ENCODE measurements at places on chromosomes 6 and 20.
A peak's percentile ranks its signal among the peaks of the same experiment; 100 is the strongest.

DNA sequence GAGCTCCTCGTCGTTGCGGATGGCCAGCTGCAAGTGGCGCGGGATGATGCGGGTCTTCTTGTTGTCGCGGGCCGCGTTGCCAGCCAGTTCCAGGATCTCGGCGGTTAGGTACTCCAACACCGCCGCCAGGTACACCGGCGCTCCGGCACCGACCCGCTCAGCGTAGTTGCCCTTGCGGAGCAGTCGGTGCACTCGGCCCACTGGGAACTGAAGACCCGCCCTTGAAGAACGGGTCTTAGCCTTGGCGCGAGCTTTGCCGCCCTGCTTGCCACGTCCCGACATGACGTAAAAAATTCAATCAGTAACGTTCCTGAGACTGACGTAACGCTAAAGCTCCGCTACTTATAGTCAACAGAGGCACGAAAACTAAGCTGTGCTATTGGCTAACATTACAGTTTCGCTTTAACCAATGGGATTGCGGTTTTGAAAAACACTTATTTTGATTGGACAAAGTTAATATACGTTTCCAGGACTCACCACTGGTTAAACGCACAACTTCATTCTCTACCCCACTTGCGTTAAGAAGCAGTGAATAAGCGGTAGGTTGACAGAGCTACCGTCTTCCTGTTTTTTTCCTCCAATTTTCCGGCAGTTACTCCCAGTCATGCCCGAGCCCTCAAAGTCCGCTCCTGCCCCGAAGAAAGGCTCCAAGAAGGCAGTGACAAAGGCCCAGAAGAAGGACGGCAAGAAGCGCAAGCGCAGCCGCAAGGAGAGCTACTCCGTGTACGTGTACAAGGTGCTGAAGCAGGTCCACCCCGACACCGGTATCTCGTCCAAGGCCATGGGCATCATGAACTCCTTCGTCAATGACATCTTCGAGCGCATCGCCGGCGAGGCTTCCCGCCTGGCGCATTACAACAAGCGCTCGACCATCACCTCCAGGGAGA, 73.9 kb downstream of the OR2B2 start:
- DNase-seq = peak; percentile 89

GRCh38 chr6:42028234-42029061, 21.9 kb upstream of the TAF8 start:
- DNase-seq = no peak

GRCh38 chr20:51354191-51354768, 188.2 kb downstream of the NFATC2 start:
- DNase-seq = no peak

DNA sequence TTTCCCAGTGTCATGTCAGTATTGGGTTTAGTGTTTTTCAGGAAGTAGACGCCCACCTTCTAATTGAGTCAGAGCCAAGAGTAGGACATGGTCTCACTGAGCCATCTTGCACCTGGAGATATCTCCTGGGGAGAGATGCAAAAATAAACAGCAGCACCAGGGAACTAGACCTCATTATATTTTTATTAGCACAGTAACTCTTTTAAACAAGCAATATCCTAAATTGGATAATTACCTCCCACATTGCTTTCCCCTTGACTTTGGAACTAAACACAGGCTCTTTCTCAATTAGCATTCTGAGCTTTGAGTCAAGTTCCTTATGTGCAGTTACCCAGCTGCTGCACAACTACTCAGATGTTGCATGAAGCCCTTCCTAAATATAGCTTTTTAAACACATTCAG, 175.4 kb downstream of the IBTK start:
- DNase-seq = no peak

- no peak for DNase-seq
Observed at GRCh38 chr20:17854307-17854903, 114.2 kb downstream of the SNX5 start.

DNA sequence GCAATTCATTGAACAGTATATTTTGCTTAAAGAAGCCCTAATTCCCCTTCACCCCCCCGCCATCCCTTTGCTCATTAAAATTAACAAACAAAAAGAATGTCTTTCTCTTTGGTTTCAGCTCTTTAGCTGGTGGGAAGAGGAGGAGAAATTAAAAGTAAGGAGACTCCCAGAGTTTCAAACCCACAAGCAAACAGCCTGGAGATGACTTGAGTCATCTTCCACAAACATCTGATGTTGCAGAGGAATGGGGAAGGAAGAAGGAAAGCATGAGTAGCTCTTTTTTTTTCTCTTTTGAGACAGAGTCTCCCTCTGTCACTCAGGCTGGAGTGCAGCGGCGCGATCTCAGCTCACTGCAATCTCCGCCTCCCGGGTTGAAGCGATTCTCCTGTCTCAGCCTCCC, 189.6 kb downstream of the ADAT2 start:
- no peak for DNase-seq

GRCh38 chr6:107658920-107659865, 164.9 kb downstream of the SCML4 start:
- DNase-seq = no peak

- DNase-seq = no peak
Observed at GRCh38 chr6:82786248-82786647, 279.4 kb downstream of the UBE3D start.

- DNase-seq = no peak
Observed at GRCh38 chr6:170445487-170445886, 107.6 kb downstream of the PSMB1 start.

GRCh38 chr6:145733810-145734209, 1.5 kb downstream of the EPM2A start:
- no peak for DNase-seq

GRCh38 chr20:47196091-47197081, 160.1 kb downstream of the ZMYND8 start:
- DNase-seq = peak; percentile 43

DNA sequence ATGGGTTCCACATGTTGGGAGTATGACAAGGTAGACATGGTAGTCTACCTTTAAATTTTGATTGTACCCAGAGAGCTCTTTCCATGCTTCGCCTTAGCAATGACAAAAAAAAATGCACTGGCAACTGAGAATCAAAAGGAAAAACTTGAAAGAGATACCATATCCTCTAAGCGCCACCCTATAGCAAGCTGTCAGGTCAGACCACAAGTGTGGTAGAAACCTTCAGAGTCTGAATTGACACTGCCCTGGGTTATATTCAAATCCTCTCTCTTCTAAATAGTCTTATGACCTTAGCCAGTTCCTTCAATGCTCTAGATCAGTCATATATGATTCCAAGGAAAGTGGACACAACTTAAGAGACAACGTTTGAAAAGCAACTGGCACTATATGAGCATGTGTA, 45.6 kb upstream of the SMLR1 start:
- no peak for DNase-seq

DNA sequence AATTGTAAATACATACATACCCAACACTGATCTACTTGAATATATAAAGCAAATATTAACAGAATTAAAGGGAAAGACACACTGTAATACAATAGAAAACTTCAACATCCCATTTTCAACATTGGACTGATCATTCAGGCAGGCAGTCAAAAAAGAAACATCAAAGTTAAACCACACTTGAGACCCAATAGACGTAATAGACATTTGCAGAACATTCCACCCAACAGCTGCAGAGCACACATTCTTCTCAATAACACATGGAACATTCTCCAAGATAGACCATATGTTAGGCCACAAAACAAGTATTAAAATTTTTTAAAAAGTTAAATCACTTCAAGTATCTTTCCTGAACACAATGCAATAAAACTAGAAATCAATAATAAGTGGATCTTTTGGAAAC, 698.2 kb downstream of the COL12A1 start:
- no peak for DNase-seq

GRCh38 chr20:10516529-10516928, 81.4 kb downstream of the SLX4IP start:
- DNase-seq = no peak

DNA sequence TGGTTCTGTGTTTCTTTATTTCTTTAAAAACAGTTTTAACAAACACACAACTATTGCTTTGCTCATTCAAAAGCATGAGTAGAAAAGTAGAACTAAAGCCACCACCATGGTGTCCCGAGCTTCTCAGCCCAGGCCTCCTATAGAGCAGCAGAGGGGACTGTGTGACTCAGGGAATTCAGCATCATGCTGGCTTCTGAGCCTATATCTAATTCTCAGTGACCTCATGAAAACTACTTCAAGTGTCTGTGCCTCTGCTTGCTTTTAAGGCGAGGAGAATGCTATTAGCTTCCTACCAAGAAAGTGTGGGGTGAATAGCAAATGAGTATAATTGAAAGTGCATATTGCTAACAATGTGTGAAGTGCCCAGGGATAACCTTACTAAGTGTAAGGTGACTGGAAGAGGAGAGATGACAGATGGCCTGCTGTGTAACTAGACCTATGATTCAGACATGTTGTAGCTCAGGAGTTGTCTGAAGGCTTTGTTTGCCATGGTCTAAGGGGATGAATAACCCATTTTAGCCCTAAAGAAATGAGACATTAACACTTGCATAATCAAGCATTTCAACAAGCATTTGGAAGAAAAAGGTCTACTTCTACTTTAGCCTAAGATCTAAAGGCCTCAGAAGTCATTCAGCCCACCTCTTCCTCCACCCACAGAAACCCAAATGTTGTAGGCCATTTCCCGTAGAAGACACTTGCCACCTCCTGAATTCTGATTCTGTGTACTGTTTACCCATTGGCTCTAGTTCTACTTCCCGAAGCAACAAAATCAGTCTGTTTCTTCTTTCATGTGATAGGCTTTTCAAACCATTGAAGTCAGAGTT, 121.5 kb upstream of the ARG1 start:
- DNase-seq = no peak

GRCh38 chr6:124926435-124926834, 35.8 kb upstream of the RNF217 start:
- DNase-seq = no peak

DNA sequence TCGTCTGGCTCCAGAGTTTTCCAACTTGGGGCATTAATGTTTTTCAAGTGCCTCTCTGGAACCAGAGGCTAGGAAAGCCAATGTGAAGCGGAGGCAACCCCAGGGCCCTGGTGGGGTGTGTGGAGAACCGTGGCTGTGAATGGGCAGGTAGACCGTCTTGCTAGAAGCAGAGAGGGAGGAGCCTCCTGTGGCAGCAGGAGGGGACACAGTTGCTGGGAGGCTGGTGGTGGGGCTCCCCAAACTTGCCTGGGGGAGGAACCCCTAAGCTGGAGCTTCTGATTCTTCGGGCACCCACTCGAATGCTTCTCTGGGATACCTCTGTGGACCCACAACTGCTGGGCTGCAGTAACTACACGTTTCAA, 65.3 kb upstream of the APCDD1L start:
- no peak for DNase-seq

DNA sequence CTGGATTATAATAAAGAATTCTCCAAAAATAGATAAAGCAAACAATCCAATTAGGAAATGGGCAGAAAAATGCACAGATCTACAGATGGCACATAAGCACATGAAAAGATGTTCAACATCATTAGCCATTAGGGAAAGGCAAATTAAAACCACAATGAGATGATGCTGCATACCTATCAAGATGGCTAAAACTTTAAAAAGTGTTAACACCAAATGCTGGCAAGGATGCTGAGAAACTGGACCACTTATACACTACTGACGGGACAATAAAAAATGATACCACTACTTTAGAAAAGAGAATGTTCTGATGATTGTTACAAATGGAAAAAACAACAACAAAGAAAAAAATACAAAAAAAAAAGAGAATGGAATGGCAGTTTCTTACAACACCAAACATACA, 26.5 kb downstream of the LCA5 start:
- DNase-seq = no peak

DNA sequence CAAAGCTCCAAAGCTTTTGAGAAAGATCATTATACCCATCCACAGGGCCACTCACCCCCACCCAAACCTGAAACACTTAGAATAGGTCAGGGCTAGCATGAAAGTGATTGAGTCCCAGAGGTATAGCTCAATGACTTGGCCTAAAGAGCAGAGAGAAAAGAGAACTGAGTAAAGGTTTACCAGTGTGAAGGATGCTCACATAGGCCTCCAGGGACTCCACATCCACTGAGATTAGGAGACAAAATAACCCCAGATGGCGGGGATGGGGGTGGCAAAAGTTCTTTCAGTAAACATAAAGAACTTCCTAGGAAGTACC, 12.2 kb downstream of the SAYSD1 start:
- DNase-seq = no peak

DNA sequence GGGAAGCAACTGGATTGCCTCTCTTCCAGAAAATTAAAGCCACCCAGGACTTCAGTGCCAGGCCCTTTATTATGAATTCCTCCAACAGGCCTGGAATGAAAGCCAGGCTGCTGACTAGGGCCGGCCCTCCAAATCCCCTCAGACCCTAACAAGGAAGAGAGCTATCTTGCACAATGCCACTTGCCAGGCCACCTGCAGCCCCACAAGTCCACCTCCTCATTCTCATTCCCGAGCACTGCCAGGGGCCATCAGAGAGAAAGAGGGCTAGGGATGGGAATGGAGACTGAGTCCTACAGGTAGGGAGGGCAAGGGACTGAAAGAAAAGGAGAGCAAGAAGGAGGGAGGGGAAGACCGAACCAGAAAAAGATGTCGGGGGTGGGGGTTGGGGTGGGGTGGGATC, 86.5 kb downstream of the MRPL14 start:
- DNase-seq = no peak

GRCh38 chr20:35007413-35007812, 51.7 kb downstream of the MYH7B start:
- no peak for DNase-seq

- DNase-seq = no peak
Observed at GRCh38 chr6:132520953-132521352, 8.0 kb upstream of the STX7 start.

Data from C1 segment of cervical spinal cord (tissue), 14 donors.